Esophagus squamous epithelium (tissue), 5 donors: ENCODE measurements at places on chromosomes 6 and 20.

DNA sequence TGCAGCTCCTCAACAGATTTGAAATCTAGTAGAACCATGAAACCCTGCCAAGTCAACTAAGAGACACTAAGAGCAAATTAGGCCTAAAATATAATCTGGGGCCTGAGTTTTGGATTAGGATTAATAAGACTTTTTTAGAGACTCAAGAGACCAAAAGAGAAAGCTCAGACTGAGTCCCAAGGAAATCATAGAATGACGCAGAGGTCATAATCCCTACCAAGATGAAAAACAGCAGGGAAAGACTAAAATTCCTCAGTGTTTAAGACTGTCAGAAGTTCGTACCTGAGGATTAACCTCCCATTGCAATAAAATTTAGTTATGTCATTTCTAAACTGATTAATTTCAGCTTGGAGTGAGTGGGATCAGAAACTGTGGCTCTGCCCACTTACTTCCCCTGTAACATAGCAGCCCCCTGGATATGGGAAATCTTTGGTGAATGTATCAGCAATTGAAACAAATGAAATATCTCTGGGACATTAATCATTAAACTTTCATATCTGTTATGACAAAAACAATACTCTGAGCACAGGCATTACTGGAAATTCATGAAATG is 200.3 kb downstream of the EDN1 start:
- no peak for DNase-seq

DNA sequence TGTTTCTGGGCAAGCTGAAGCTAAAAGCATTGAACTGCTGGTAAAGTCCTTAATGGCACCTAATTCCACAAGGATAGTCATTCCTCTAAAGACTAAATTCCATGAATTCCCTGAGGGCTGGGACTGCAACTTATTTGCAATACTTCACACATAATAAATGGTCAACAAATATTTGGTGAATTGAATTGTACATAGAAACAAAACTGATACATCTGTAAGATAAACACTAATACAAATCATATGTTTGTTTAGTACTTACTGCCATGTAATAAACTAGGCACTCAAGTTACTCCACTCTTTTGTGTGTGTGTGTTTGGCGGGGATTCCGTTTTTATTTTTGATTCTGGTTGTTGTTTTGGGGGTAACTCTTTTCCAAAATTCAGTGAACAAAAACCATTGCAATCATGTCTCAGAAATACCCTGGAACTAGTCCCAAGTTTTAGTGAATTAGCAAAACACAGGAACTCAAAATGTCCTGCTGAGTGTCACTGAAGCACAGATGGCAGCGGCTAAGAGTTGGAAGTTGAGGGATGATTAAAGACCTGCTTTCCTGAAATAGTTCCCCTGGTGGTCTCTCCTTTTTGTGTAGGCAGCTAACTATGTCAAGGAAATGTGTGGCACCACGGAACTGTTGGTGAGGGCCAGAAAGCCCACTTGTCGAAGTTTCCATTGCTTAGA is 74.8 kb upstream of the SNRPB2 start:
- DNase-seq, result no peak

DNA sequence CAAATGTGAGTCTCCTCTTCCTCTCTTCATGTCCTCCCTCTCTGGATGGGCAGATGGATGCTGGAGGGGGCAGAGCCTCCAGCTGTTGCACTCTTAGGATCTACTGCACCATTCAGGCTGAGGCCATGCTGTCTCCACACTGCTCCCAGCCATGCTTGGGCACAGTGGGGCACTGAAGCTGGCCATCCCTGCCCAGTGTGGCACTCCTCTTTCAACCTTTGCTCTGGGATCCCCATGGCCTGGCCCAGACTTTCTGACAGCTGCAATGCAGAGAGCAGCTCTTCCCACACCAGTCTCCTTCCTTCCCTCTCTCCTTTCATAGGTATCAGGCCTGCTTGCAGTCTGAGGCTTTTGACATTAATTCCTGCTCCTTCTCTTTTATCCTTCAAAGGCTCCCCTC is 9.3 kb downstream of the KCNK17 start:
- no peak for DNase-seq

- no peak for DNase-seq
These were observed 95.5 kb downstream of the SNAP91 start for GRCh38 chr6:83613378-83613777.

DNA sequence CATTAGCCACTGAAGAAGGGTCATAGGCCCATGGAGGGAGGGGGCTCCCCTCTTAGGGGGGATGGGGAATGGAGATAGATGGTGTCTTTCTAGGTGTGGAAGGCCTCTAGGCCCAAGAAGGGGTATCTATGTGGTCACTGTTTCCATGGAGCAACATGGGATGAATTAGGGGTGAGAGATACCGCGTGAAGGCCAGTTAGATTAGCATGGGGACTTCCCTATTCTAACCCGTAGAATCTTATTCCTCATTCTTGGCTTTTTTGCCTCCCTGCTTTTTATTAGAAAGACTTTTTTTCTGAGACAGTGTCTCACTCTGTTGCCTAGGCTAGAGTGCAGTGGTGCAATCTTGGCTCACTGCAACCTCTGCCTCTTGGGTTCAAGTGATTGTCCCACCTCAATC is 3.2 kb downstream of the RAB44 start:
- no peak for DNase-seq

GRCh38 chr20:57209413-57209812 is 57.0 kb downstream of the BMP7 start:
- DNase-seq, result no peak

- no peak for DNase-seq
These were observed 1.9 kb upstream of the SPTLC3 start for GRCh38 chr20:13006825-13007224.

GRCh38 chr6:115982453-115982852 is 78.2 kb downstream of the FRK start:
- no peak for DNase-seq

DNA sequence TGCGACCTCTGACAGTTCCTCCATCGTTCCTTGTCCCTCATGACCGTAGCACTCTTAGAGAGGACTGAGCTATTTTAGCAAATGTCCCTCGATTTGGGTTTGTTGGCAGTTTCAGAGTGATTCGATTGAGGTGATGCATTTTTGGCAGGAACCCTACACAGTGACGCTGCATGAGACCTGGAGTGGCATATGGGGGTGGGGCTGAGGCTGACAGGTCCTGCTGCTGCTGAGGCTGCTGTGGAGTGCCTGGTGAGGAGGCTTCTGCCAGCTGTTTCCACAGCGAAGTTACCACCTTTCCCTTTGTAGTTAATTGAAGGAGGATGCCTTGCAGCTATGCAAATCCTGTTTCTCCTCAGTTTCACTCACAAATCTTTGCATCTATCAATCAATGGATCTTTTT is 19.8 kb downstream of the PXDC1 start:
- DNase-seq, result no peak

GRCh38 chr20:35226884-35227681 is 593 bp downstream of the MMP24 start:
- DNase-seq, result no peak

DNA sequence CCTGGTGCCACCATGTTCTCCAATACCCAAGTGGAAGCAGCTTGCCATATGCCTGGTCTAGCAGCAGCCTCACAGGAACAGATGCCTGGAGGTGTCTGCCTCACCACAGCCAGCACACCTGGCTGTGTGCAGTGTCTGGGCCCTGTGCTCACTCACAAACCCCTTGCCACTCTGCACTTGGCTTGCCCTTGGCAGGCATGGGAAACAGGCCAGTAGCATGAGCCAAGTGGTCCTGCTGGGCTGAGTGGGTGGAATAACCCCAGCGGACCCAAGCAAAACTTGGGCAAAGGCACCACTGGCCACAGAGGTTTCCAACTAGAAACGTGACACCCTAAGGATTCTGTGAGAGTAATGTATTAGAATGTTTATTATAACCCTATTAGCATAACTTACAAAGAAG is 600.5 kb upstream of the GJE1 start:
- no peak for DNase-seq

- no peak for DNase-seq
These were observed 25.6 kb downstream of the CDH22 start for GRCh38 chr20:46282669-46283068.

- no peak for DNase-seq
These were observed 220.0 kb upstream of the FOXQ1 start for GRCh38 chr6:1091900-1092299.

DNA sequence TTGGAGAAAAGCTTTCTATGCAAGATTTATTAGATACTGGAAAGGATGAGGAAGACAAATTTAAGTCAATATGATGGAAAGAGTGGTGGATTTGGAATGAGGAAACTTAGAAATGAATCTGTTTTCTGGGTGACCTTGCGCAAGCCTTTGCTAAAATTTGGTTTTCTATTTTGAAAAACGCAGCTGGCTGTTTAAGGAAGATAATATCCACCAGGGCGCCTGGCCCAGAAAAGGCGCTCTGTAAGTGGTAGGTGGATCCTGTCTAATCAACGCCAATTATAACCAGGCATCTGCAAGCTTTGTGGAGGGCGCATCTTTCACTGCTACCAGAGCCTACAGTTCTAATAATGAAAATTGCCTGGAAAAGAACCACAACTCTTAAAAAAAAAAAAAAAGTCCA is 398 bp upstream of the SPATS1 start:
- no peak for DNase-seq
